ENCODE measurements at places on chromosomes 16 and 17. TPM values are rescaled to one million over a fixed set of nuclear protein-coding genes. Genes with fewer than 3 reads are reported as not detected.

Gene TP53TG3C
- total RNA-seq = 0.46 TPM

Gene TSR1
- total RNA-seq = 20.2 TPM

Gene ZG16
- total RNA-seq = not detected

Gene GRB7
- 2.4 TPM for total RNA-seq

Gene MEOX1
- 11.1 TPM for total RNA-seq

- DNase-seq = no peak
Measured at GRCh38 chr16:86584726-86585721, 6.7 kb downstream of the FOXL1 start.

DNA sequence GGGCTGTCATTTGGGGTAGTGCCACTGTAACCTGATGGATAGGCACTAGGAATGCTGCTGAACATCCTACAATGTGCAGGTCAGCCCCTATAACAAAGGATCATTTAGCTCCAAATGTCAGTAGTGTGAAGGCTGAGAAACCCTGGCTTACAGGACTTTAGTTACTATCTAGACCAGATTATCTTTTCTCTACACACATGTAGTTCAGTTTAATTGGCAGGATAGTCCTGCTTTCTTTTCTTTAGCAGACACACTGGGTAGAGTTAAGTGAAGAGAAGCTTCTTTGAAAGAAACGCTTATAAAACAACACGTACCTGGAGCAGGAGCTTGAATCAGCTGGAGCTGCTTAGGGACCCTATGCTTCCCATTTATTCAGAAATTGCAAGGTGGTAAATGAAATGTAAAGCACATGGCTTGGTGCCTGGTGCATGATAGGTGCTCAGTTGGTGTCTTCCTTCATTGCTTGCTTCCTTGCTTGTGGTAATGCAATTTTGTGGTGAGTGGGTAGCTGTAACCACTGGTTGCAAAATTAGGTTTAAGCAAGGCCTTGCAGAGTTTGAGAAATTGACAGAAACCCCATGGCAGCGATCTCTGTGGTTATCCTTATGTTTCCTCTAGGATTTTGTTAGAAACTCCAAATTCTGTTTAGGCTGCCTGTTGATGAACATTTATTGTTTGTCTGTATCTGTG is 9.4 kb downstream of the METTL9 start:
- DNase-seq = no peak

DNA sequence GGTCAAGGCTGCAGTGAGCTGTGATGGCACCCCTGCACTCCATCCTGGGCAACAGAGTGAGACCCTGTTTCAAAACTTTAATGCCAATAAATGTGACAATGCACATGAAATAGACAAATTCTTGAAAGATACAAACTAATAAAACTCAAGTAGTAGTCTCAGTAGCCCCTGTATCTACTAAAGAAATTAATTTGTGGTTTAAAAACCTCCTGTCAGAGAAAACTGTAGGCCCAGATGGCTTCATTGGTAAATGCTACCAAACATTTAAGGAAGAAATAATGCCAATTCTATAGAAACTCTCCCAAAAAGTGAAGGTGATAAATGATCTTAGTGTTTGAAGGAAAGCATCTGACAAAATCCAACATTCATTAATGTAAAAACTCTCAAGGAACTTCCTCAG is 16.8 kb downstream of the AKTIP start:
- no peak for DNase-seq

DNA sequence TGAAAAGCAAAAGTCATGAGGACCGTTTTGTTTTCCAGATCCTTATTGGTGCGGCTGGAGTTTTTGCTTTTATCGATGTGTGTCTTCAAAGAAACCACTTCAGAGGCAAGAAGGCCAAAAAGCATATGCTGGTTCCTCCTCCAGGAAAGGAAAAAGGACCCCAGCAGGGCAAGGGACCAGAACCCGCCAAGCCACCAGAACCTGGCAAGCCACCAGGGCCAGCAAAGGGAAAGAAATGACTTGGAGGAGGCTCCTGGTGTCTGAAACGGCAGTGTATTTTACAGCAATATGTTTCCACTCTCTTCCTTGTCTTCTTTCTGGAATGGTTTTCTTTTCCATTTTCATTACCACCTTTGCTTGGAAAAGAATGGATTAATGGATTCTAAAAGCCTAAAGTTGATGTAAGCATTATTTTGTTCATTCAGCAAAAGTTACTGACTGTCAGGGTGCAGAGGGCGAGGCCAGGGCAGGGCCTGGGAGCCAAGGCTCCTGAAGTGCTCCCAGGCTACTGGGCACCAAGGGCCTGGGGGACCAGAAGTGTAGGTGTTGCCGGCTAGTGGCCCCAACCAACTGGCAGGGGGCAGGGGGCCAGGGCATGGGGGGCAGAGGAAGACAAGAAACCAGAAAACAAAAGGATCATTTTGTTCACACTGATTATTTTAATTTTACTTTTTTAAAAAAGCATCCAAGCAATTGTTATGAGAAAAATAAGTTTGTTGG is 8.8 kb downstream of the CMTM2 start:
- no peak for DNase-seq

- DNase-seq = no peak
Measured at GRCh38 chr17:68656666-68657065, 55.5 kb upstream of the FAM20A start.

DNA sequence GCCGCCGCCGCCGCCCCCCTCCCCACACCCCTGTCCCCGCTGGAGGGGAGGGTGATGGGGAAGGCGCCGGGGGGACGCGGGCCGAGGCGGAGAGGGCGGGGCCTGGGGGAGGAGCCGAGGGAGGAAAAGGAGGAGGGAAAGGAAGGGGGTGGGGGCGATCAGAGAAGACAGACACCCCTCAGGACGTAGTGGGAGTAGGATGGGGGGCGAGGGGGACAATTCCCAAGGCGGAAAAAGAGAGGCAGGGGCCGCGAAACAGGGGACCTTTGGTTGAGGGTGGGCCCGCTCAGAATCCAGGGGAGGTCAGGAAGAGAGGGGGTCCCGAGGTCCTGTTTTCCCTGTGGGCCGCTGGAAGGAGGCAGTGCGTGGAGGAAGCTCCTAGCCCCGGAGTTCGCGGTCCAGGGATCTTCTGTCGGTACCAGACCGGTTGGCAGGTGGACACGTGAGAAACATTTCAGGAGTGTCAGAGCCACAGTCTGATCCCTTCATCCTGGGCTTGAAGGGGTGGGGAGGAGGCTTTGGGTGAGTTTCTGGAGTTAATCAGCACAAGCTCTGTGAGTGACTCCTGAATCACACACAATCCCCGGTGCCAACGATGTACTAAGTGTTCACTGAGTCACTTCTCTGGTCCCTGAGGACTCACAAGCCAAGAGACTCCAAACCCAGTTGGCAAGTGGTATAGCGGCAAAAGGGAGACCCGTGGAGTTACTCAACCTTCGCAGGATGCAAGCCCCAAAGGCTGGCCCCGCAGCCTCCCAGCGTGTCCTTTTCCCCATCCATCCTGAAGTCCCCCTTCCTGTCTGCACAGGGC is at the start of gene XYLT1:
TSS of gene XYLT1 (minus strand) at position 53 of the 811 bp plus-strand sequence. CDS start 164 bp downstream, outside the sequence.
- DNase-seq = peak; percentile 74

DNA sequence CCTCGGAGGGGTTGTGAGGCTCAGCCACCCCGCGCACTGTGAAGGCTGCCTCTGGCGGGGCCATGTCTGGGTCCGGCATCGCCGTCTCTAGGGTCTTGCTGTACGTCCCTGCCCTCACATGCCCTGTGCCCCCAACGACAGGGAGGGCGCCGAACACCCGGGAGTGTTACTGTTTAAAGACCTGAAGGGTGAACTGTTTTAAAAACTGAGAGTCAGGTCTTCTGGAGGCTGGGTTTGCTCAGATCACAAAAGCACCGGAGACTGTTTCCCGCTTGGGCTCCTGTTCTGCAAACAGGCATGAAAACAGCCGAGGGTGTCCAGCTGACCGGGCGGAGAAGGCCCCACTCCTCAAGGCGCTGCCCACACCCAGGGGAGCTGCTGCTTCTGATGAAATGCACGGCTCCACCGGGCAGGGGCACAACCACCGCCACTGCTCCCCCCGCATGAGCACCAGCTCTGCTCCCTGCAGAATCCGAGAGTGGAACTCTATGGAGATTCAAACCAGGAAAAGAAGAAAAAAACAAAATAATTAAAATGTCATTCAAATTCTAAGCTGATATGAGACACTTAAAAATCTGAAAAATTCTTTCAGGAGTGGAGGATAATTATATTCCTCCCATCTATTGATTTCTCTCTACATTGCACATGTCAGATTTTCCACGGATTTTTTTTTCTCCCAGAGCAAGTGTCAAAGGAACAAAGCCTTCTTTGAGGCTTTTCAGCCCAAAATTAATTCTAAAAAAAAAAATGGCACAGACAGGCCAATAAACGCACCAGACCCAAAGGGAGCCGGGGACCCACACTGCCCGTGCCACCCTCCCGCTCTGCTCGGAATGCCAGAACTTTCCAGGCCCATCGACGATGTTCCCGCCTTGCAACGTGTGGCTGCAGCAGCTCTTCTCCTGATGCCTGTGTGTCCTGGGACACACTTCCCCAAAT is 74.3 kb downstream of the LMF1 start:
- no peak for DNase-seq

GRCh38 chr17:74433421-74434121 is 1.7 kb downstream of the GPRC5C start:
- peak; percentile 45 for DNase-seq

- DNase-seq = no peak
Measured at GRCh38 chr16:75565640-75566039, 539 bp upstream of the GABARAPL2 start.

GRCh38 chr17:63519116-63519881 is 3.9 kb upstream of the KCNH6 start:
- DNase-seq = no peak

DNA sequence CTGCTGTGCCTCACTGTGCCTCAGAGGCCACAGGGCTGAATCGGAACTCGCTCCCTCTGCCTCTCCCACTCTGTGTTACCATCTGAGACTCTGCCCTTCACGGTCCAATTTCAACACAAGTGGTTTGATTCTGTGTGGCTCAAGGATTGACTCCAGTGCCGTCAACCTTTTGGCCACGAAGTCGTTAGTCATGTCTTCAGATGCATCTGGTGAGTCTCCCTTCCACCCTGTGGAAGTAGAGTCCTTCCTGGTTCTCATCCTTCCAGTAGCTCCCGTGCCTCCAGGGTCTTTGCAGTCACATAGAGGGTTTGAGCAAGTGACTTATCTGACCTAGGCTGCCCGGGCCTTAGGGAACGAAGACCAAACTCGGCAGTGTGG is 51.2 kb downstream of the PGS1 start:
- DNase-seq = no peak

- no peak for DNase-seq
Measured at GRCh38 chr16:87206646-87207451, 110.3 kb downstream of the C16orf95 start.

DNA sequence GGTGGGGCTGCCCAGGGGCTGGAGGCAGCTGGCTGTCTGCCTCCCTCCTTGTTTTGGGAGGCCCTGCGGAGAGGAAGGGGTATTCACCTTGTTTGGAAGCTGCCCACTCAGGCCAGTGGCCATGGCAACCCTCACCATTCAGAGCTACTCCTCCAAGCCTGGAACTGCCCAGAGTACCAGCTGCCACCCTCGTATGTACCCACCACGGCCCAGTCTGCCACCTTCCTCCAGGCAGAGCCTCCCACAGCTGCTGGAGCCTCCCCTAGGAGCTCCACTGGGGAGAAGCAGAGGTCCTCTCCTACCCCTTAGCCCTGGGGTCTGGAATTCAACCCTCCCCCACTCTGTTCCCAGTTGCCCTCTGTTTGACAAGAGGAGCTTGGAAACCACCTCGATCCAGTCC is 90.7 kb downstream of the AXIN2 start:
- no peak for DNase-seq
